ENCODE measurements at places on chromosomes 3 and 15.

DNA sequence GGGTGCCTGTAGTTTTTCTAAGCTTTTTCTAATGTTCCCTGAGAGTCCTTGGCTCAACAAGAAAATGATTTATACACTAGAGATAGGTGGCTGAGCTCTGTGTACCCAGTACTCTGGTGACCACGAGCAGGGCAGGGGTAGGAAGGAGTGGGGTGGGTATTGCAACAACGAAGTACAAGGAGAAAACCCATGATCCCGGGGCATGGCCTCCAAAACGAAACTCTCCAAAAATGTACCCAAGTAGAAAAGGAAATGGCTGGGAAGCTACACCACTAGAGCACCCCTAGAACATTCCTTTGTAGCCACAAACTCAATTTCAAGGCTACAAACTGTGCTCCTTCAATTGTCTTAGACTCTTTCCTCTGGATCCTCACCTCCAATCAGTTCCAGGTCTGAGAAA is 138.9 kb downstream of the DUT start:
- DNase-seq = no peak

DNA sequence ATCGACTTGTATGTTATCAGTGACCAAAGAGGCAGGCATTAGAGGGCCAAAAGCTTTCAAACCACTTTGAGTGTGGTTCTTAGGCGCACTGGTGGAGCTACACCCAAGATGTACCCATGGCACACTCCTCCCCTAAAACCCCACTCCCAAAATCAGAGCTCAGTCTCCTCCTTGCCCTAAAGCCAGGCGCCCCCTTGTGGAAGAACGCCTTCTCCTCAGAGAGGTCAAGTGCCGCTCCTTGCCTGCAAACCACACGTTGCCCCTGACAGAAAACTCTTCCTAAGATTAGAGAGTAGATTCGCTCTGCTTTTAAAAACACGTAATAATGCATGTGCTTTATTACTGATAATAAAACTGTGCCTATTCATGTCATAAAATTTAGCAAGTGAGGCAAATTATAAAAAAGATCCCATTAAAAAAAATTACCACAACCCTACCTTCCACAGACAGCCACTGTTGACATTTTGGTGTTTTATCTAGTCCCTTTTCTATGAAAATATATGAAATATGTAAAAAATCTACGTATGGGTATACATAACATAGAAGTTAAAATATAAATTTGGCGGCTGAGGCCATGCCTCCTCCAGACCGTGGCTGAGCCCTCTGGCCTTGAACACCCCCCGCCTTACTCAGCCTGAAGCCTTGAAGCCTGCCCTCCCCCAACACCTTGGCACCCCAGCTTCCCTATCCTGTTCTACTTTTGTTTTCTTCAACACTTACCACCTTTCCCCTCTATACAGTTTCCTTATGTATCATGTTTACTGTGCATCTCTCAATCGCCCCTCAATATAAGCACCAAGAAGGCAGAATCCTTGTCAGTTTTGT is 33.5 kb downstream of the BCL2L10 start:
- no peak for DNase-seq

- no peak for DNase-seq
These were observed 197.6 kb upstream of the POU1F1 start for GRCh38 chr3:87473944-87474343.

DNA sequence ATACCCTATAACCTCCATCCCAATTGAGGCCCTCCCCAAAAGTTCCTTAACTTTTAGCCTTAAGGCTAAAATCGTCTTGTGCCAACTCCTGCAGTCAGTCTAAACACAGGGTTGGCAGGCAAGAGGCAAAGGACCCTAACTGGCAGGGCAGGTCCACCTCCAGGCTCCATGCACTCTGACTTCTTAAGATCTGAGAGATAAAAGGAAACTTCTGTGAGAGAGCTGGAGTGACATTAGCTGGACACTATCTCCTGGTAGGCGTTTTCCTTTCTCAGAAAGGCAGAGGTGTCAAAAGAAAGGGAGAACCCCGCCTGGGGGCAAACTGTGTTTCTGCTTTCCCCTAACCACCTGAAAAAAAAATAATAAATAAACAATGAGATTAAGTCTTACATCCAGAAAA is 3.6 kb downstream of the CHSY1 start:
- no peak for DNase-seq

DNA sequence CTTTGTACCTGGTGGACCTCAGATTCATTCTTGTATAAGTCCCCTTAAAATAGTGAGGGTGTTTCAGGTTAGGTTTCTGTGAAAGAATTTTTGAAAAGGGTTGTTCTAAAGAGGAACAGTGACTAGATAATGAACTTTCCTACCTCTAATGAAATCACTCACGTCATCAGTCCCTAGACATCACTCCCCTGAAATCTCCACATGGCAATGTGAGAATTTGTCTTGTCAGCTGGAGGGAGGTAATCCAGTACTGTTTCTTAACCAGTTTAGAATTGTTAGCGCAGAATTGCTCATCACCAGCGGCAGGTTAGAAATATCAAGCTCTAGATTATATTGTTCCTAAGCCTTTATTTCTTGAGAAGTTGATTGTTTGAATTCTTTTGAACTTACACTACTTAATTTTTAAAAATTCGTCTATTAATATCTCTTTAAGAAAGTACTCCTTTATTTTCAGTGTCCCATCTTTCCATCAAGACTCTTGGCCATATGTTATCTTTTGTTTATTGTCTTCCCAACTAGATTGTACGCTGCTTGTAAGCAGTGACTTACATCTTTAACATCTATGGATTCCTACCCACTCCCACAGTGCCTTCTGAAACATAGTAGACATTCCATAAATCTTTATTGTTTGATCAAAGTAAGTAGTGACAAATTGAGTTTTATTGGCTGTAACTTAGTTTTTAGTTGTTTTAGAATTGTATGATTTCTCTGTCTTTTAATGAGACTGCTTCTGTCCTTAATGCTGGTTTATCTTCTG is 52.8 kb downstream of the RASA2 start:
- no peak for DNase-seq

DNA sequence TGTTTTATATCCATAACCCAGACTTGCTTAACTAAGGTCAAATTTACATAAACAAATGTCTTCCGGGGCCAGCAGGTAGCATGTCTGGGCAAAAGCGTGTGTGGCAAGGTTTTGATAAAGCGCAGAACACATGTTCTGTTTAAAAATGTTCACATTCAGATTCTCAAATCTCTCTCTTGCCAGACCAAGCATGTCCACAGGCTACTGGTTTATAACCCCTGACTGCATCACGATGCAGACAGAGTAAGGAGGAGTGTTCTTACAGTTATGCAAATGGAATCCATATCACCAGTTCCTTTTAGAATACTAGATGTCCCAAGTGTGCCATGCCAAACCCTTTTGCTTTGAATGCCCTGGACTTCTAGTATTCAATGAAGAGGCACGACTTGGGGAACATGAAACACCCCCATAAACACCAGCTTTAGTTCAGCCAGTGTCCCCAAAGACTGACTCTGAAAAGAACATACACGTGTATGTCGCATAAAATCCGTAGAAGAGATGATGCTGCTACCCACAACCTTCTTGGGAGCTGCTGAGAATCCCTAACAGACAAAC is 412.0 kb downstream of the CNTN4 start:
- DNase-seq = no peak

All from GOT3 (cell line).